Iris pigment epithelial cell (primary cell): ENCODE measurements at places on chromosomes 7 and 10.

DNA sequence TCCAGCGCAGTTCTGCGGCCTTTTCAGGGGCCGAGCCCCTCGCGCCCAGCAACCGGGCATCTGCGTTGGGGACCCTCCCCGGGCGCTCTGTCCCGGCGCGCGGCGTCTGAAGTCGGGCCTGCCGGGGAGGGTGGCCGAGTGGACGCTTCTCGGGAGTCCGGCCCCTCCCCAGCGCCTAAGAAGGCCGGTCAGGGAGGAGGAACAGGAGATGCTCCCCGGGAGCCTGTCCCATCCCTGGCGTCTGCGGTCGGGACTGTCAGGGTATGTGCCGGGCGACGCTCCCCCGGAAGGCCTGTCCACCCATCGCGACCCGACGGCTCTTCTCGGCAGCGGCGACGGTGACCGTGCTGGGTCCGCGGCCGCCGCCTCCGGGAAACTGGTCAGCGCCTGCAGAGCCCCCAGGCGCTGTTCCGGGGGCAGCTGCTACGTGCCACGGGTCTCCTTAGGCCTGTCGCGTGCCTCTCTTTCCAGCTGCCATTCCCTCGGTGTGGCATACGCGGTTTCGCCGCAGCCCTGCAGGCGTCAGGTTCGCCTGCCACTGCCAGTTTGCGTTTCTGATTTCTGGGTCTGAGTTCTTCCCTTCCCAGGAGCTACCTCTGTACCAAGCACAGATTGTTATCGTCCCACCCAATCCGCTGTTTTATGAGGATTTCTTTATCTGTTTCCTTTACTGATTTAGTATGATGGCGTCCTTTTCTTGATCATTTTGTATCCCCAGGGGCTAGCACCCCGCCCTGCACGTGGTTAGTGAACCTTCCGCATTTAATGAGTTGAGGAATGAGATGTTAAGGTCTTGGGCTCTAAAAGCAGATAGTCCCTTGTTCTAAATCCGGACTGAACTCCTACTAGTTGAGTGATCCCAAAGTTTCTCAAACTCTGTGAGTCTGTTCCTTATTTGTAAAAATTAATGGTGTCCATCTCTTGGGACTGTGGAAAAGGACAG is 782 bp downstream of the IFIT5 start:
- peak; percentile 36 for DNase-seq

- no peak for DNase-seq
Measured at GRCh38 chr7:133431134-133431724, 178.4 kb downstream of the EXOC4 start.

DNA sequence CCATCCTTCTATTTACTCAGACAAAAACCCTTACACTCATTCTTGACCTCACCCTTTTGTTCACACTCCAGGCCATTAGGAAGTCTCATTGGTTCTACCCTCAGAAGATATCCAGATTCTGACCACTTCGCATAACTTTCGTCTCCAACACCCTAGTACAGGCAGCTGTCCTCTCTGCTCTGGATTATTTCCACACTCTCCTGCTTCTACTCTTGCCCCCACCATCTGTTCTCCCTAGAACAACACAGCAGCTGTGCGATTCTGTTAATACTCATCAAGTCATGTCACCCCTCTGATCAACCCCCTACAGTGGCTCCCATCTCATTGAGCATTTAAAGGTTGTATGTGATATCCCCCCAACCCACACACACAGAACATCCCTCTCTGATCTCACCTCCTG is 15.5 kb upstream of the TRIL start:
- no peak for DNase-seq

GRCh38 chr10:95741807-95742467 is 14.0 kb upstream of the ENTPD1 start:
- peak; percentile 67 for DNase-seq
